Neural progenitor cell (in vitro differentiated cells): ENCODE measurements at places on chromosomes 2 and 18.

DNA sequence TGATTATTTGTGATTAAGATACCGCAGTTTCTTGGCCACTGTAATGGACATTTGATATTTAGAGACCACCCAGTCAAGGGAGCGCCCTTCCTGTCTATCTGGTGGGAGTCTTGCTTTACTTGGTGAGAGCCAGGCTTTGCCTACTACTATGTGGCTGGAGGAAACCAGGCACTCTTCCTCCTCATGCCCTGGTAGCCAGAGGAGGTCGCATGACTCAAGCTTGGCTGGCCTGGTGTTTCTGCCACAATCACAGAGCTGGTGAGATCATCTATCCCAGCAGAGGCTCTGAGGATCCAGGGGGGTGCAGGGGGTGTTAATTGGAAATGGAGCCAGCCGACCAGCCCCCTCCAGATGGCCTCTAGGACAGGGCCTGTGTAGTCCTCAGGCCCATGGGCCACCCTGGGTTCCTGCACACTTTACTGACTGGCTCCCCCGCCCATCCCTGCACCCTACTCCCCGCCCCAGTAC lies 46.8 kb upstream of the BIN1 start:
- DNase-seq = no peak

DNA sequence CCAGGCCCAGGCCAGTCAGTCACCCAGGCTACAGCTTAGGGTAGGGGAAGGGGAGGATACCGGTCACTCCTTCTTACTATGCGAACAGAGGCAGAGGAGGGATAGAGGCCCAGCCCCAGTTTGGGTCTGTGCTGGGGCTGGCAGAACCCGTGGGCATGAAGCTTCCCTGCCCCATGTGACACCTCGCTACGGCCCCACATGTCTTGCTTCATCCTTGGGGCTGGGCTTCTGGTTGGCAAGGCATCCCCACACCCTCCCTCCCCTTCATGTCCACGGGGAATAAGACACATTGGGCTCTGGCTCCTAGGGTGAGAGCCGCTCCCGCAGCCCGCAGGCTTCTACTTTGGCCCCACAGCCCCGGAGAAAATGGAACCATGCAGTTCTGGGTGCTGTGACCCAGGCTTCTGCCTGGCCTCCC lies 32.4 kb downstream of the HS1BP3 start:
- DNase-seq = no peak

GRCh38 chr18:41660654-41661053 lies 294.4 kb upstream of the PIK3C3 start:
- no peak for DNase-seq

- DNase-seq = no peak
Observed at GRCh38 chr2:6342273-6342920, 523.3 kb downstream of the CMPK2 start.

DNA sequence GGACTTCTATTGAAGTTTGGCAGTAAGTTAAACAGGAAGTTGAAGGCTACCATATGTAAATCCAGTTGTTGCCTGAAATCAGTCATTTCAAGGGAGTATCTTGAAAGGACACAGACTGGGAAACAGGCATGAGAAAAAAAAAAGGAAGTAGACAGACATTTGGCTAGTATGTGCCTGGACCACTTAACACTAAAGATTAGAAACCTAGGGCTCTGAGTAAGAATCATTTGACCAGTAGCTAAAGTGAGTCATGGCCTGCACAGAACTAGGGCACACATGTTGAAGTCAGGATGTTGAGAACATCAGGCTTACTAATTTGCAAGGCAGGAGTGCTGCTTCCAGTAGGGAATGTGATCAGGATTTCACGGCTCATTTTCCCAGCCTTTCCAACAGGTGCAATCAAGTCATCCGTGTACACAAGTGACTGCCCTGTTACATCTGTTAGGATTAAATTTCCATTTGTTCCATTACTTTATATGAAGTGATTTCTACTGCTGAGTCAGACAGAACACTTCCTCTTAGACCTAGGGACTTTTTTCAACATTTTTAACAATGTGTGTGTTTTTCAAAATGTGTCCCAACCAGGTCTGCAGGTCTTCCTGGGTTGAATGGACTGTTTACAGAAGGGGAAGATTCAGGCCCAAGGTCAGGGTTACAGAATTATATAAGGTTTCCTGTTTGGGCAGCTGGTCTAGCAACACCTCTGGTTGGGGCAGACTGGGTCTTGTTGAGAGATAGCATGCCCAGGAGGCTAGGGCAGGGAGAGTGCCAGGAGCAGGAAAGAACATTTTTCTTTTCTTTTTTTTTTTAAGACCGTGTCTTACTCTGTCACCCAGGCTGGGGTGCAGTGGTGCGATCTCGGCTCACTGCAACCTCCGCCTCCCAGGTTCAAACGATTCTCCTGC lies 145.6 kb downstream of the TGIF1 start:
- DNase-seq = no peak

DNA sequence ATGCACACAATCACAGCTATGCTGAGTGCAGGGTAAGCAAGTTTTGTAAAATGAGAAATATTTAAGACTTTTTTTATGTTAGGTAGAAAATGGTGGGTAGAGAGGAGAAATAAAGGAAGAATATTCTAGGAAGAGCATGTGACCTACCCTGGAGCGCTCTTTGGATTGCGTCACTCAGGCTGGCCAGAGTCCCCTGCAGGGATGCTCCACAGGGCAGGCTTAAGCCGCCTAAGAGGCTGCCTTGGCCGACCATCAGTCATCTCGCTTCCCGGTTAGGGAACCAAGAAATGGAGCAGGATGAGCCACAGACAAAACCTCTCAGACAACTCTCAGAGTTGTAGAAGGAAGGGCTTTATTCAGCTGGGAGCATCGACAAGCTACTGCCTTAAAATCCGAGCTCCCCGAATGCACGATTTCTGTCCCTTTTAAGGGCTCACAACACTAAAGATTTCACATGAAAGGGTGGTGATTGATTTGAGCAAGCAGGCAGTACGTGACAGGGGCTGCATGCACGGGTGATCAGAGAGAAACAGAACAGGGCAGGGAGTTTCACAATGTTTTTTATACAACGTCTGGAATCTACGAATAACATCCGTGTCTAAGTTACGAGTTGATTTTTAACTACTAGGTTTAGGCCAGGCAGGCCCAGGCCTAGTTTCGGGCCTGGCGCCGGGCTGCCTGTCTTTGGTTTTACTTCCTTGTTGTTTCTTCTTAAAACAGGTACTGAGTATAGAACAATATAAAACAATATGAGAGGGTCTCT lies 1072.0 kb downstream of the CBLN2 start:
- peak; percentile 37 for DNase-seq

DNA sequence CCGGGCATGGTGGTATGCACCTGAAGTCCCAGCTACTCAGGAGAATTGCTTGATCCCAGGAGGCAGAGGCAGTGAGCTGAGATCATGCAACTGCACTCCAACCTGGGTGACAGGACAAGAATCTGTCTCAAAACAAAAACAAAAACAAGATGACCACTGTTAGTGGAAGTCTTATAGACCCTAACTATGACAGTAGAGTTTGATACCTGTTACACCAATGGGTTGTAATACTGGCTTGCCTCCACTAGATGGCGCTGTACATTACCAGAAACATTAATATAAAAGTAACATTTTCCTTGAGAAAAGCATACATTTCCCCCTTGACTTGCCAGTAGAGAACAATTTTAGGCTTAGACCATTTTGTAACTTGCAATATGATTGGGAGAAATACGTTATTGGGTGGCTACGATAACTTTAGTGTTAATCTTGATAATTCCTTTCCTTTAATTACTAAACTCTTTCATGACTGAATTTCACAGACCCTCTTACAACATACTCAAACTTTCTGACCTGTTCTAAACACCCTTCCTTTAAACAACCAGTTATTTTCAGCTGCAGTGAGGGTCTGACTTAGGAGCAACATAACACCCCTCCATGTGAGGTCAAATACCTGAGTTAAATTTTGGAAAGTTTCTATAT lies 19.5 kb downstream of the SLC25A52 start:
- peak; percentile 45 for DNase-seq

GRCh38 chr2:162342841-162343240 lies 1.1 kb upstream of the GCA start:
- DNase-seq = no peak

- no peak for DNase-seq
Observed at GRCh38 chr2:36549165-36549574, 48.8 kb downstream of the FEZ2 start.

GRCh38 chr2:179218848-179219594 lies 45.6 kb downstream of the SESTD1 start:
- DNase-seq = peak; percentile 72

- no peak for DNase-seq
Observed at GRCh38 chr2:25418944-25419677, 77.4 kb upstream of the DNMT3A start.

DNA sequence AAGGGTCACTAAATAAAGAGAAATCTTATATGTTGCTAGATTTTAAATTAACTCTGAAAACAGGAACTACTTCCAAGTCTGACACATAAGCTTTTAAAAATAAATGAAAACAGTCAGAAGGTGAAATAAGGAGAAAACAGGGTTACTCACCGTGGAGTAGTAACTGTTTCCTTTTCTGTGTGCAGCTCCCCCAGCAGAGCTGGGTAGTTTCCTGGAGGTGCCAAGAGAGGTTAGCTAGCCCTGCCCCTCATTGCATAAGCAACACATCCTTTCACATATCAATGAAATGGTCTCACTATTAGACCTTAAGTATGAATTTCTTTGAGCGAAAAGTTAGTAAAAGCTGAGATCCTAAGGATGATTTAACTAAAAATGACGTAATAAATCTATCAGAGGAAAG lies 54.0 kb upstream of the GPR75 start:
- no peak for DNase-seq

DNA sequence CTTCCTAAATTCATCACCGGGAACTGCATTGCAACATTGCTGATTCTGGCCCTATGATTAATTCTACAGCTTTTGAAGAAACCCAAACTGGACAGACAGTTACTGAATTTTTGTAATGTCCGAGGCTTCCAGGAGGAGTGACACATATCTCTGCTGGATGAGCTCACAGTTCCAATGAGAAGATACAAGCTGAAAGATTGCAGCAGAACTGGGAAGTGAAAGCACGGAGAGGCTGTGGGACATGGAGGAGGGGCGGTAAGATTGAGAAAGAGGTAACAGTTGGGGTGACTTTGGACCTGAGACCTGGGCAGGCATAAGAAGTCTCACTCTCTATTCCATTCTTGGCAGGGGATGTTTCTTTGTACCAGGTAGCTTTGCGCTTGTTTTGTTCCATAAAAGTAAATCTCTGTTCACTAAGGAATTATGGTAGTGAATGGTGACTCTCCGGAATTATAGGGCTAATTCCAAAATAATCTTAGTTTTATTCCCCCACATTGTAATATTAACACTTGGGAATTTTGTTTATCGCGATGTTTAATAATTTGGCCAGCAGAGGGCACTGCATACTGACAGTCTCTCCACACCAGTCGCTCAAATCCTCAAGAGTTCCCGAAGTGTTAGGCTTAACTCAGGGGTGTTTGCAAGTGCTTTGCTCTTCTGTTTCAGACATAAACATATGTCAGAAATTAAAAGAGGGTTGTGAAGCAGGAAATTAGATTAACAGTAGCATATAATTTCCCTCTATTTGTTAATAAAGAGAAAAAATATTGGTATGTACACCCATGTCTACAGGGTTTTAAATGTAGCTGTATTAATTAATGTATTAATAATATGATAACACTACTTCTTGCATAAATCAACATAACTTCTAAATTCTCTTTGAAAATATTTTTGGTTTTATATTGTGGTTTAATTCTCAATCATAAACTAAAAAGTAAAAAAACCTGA lies 201.4 kb downstream of the SOCS6 start:
- peak; percentile 79 for DNase-seq

GRCh38 chr2:96507957-96508520 lies 2.9 kb upstream of the NEURL3 start:
- DNase-seq = peak; percentile 91

DNA sequence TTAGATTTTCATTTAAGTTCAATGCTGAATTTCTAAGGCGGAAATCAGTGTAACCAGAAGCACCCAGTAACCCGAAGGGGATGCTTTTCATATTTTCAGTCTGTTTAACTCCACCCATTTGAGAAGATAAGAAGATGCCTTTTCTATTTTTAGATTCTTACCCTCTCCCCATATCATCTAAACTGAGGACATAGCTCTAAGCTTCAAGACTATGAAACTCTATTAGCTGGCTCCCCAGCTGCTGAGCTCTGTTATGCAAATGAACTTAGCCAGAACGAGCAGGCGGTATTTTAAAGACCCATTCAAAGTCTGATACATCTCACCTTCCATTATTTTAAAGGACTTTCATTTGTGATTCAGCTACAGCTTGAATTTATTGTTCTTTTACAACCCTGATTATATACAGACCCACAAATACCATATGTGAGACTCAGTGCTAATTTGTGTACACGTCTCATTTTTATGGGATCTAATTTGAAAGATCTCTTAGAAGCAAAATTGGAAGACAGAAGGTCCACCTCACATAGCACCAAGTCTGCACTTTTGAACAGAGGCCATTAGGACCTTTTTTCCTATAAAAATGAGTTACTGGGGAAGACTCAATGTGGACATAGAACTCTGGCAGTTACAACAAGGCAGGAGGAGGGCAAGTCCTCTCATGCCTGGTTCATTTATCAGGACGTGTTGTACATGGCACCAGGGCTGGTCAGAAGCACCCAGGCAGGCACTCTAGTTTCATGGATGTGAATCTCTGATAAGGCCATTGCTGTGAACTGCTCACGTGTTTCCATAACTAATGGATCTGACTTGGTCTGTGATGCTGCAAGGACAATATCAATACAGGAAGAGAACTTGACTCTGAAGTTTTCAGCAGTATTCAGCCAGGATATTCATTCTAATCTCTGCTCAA lies 16.3 kb downstream of the CDC42EP3 start:
- DNase-seq = peak; percentile 55

DNA sequence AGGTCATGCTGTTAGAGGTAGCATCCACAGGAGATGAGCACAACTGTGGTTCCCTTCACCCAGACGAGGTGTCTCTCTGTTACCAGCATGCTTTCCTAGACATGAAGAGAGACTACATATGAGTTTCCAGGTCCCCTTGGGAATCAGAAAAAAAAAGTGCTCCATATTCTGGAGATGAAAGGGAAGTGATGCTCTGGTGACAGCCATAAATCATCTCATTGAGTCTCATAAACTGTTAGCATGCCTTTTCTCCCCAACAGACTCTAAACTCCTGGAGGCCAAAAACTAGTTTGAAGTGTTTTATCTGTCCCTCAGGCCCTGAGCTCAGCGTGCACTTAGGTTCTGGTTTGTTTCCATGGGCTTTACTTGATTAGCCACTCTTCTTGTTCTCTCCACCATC lies 124.6 kb upstream of the CREB1 start:
- no peak for DNase-seq

- DNase-seq = no peak
Observed at GRCh38 chr18:45161850-45162249, 453.4 kb upstream of the SLC14A2 start.
